Cardiac muscle cell (in vitro differentiated cells and primary cell): ENCODE measurements at places on chromosomes 13 and 19.

DNA sequence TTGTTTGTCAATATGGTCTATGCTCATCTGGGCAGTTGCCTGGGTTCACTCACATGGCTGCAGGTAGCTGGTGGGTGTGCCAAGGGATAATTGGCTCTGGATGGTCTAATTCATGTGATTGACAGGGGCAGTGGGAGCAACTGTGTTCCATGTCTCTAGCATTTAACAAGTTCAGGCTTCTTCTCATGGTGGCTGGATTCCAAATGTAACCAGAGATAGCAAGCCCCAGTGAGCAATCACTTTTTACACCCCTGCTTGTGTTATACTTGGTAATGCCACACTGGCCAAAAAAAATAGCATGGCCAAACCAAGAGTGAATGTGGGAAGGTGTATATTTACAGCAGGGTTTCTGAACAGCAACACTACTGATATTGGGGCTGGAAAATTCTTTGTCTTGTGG is 89.6 kb upstream of the TNFSF11 start:
- DNase-seq, result peak; percentile 49

- peak; percentile 6 for DNase-seq
Observed at GRCh38 chr13:67052550-67053490, 177.3 kb downstream of the PCDH9 start.

- DNase-seq, result no peak
Observed at GRCh38 chr19:29215322-29215845, 2.4 kb upstream of the UQCRFS1 start.

GRCh38 chr13:93309886-93310523 is 83.4 kb downstream of the GPC6 start:
- DNase-seq, result peak; percentile 27

GRCh38 chr19:19524053-19524452 is 4.7 kb upstream of the YJEFN3 start:
- no peak for DNase-seq

GRCh38 chr13:67283637-67284036 is 53.5 kb upstream of the PCDH9 start:
- DNase-seq, result no peak

GRCh38 chr19:30444253-30444671 is 72.1 kb downstream of the ZNF536 start:
- no peak for DNase-seq

GRCh38 chr13:90824032-90824431 is 523.5 kb upstream of the MIR17HG start:
- DNase-seq, result no peak

DNA sequence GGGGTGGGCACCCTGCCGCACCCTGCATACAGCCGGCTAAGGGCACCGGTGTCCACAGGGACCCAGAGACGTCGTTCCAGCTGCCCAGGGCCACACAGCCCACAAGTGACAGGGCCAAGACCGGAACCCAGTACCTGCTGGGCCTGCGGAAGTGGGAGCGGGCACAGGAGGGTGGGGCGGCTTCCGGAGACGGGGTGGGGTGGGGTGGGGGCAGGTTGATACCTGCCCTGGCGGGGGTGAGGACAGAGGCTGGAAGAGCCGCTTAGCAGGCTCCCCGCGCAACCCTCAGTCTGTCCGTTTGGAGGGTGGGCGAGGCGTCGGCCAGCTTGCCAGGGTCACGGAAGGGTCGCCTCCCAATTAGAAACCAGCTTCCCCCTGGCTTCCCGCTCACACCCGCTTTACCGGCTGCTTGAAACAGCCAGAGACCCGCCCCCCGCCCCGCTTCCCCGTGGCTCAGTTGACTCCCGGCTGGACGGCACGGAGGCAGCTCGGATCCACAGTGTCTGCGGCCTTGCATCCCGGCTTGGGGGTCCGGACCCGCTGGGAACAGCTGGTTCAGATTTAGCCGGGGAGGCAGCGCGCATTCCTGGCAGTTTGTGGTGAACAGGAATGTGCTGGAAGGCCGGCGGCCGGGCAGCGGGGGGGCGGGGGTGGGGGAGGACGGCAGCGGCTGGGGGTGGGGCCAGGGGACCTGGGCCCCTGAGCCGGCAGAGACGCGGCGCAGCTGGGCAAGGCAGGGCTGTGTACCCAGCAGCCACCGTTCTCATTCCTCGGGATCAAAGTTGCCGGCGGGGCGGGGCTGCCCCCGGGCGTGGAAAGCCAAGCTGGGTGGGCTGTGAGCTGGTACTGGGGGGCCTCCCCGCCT is 1.9 kb downstream of the CNN2 start:
- DNase-seq, result peak; percentile 86

- DNase-seq, result peak; percentile 80
Observed at GRCh38 chr19:28940751-28941500, 272.0 kb downstream of the UQCRFS1 start.

DNA sequence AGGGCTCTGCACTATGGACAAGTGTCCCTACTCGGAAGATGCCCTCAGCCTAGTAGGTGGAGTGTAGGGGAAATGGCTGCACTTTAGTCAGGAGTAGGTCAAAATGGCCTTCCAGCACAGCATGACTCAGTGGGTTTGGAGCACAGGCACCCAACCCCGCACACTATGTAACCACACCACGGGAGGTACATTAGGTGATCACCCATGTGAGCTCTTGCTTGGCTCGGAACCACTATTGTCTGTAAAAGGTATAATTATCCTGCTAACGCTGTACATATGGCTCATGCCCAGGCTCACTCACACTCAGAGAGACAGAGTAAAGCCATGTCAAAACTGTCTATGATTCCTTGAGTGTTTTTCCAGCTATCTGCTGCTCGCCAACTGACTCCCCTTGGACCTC is 156.9 kb upstream of the DACH1 start:
- no peak for DNase-seq

DNA sequence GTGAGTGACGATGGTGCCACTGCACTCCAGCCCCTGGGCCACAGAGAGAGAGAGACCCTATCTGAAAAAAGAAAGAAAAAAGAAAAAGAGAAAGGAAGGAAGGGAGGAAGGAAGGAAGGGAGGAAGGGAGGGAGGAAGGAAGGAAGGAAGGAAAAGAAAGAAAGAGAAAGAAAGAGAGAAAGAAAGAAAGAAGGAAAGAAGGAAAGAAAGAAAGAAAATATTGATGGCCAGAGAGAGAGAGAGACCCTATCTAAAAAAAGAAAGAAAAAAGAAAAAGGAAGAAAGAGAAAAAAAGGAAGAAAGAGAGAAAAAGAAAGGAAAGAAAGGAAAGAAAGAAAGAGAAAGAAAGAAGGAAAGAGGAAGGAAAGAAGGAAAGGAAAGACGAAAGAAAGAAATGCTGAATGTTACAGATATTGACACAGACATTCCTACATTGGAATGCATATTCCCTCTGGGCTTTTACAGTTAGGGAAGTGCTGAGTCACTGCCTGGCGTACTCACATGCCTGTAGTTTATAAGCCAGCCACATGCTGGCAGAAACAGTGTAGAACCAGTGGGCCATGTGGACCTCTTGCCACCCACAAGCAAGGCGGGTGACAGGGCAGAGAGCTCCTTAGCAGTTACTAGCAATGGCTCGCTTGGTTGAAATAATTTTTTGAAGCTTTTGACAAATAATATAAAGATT is 34.6 kb upstream of the SLC46A3 start:
- DNase-seq, result peak; percentile 52

DNA sequence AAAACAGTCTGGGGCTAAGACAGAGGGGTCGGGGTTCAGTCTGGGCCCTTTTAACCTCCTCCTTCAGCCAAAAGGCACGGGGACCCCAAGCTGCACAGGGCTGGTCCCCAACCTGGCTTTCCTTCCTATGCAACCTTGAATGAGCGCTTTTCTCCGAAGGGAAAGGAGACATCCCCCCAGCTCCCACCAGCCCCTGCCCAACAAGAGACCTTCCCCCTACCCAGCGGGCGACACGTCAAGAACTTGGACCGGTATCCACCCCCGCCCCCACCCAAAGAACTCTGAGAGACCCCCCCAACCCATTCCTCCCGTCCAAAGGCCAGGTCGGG is 35.0 kb upstream of the NANOS3 start:
- DNase-seq, result no peak

- DNase-seq, result peak; percentile 87
Observed at GRCh38 chr13:51803422-51804294, at the start of gene DHRS12. Gene DHRS12 (minus strand): TSS chr13:51804163. CDS start chr13:51799659, 4,504 bp downstream.
